ENCODE measurements at places on chromosomes 2 and 18. TPM values are rescaled to one million over a fixed set of nuclear protein-coding genes. Genes with fewer than 3 reads are reported as not detected.

Gene BAZ2B
- total RNA-seq, result 60.5 TPM

Gene ICA1L
- 12.1 TPM for total RNA-seq

Gene CD8B
- 0.31 TPM for total RNA-seq

Gene RFX8
- total RNA-seq, result 1.9 TPM

Gene LOXHD1
- total RNA-seq, result 1.3 TPM

Gene TUBB8B
- total RNA-seq, result not detected

Gene CD8B2
- 0.09 TPM for total RNA-seq

Gene IL1F10
- total RNA-seq, result not detected

Gene ASPRV1
- 2.6 TPM for total RNA-seq

Gene CSRNP3
- 15.6 TPM for total RNA-seq

Gene ZNF514
- 23.0 TPM for total RNA-seq

Gene POTEI
- not detected for total RNA-seq

Gene SALL3
- total RNA-seq, result not detected

Gene ABCG8
- not detected for total RNA-seq

Gene CCDC142
- total RNA-seq, result 12.3 TPM

Gene NEB
- 1,157 TPM for total RNA-seq

Gene DSG4
- total RNA-seq, result not detected

Gene ELAC1
- 5.6 TPM for total RNA-seq

Gene GCG
- 16.6 TPM for total RNA-seq

Gene SP9
- 0.13 TPM for total RNA-seq

Gene TMEM214
- 31.3 TPM for total RNA-seq

Gene LYG2
- not detected for total RNA-seq

Gene TMEM169
- total RNA-seq, result 2.8 TPM

Gene RGPD3
- total RNA-seq, result 0.44 TPM

Gene DNER
- total RNA-seq, result 1.9 TPM

Gene MYCN
- total RNA-seq, result 5.9 TPM

Gene RRM2
- 12.2 TPM for total RNA-seq

Gene KCNG2
- 0.44 TPM for total RNA-seq

Gene CCBE1
- 2.8 TPM for total RNA-seq

Gene PDK1
- total RNA-seq, result 25.4 TPM

Gene FZD7
- 22.4 TPM for total RNA-seq

Gene GRP
- not detected for total RNA-seq

Gene VSNL1
- 2.3 TPM for total RNA-seq

Gene PLEK
- 4.4 TPM for total RNA-seq

Gene SOX11
- total RNA-seq, result 13.2 TPM

Gene MBP
- total RNA-seq, result 11.1 TPM

Gene CFAP210
- total RNA-seq, result not detected

Gene SULT6B1
- total RNA-seq, result not detected

Gene IGFBP5
- 461 TPM for total RNA-seq

Gene ALK
- total RNA-seq, result 0.04 TPM

Gene CPLX4
- not detected for total RNA-seq

Gene SSB
- total RNA-seq, result 76.4 TPM

Gene ALPP
- total RNA-seq, result 0.09 TPM

Gene TFCP2L1
- under 0.01 TPM for total RNA-seq

Gene DSC1
- under 0.01 TPM for total RNA-seq

Gene NT5C1B
- not detected for total RNA-seq

Gene VWC2L
- not detected for total RNA-seq

Gene GKN2
- not detected for total RNA-seq

Gene CAVIN2
- 34.9 TPM for total RNA-seq

Gene OSR1
- total RNA-seq, result 11.6 TPM
